Inflammatory macrophage treated with lipopolysaccharide for 4 hours (primary cell): ENCODE measurements at places on chromosomes 5 and 9.
A peak's percentile ranks its signal among the peaks of the same experiment; 100 is the strongest.

DNA sequence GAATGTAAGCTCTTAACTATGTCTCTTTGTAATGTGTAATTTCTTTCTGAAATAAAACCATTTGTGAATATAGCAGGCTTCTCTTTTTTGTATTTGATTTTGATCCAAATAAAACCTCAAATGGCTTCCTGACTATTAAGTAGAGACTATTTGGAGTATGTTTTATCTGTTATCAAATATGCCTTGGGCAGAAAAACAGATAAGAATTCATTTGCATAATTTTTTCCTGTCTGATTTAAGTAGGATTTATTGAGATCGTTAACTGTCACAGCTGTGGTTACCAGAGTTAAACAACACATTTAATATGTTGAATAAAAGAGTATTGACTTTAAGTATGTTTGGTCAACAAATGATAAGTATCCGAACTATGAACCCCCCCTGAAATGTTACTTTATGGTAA, 104.9 kb downstream of the MELK start:
- DNase-seq = no peak

DNA sequence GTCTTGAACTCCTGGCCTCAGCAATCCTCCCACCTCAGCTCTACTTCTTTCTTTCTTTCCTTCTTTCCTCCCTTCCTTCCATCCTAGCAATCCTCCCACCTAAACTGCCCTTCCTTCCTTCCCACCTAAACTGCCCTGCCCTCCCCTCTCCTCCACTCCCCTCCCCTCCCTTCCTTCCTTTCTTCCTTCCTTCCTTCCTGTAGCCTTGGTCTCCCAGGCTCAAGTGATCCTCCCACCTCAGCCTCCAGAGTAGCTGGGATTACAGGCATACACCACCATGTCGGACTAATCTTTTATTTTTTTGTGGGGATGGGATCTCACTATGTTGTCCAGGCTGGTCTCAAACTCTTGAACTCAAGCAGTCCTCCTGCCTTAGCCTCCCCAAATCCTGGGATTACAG, 65.8 kb downstream of the NFIB start:
- DNase-seq = no peak

- DNase-seq = no peak
Measured at GRCh38 chr9:92887880-92888338, 10.1 kb upstream of the ZNF484 start.

DNA sequence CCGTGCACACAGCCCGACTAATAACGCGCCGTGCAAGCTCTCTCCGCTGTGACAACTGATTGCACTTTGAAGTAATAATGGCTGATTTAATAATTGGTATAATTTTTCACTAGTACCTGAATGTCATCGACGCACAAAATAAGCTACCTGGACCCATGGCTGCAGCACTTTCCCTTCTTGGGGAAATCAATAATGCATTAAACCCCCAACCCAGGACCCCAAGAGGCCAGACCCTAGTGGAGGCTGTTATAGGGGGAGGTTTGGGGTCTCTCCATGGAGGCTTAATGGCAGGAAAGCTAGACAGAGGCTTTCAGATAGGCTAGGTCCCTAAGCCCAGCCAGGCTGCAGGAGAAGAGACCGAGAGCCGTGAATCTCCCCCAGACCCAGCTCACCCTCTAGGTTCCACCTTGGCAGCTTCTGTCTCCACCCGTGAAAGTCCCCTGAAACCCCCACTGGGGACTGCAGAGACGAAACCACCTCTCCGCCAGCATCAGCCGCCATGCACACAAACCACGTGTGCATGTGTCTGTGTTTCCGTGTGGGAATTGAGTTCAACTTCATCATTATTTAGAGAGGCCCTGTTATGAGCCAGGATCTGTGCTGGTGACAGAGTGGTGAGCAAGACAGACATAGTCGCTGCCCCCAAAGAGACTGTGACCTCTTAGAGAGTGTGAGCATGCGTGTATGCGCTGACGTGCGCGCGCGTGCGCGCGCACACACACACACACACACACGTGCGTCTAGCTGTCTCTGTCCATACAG, 168.6 kb upstream of the MVB12B start:
- no peak for DNase-seq

- DNase-seq = no peak
Measured at GRCh38 chr5:154753792-154754191, 1.4 kb upstream of the LARP1 start.

GRCh38 chr9:134358662-134359319, 32.5 kb downstream of the RXRA start:
- DNase-seq = no peak

DNA sequence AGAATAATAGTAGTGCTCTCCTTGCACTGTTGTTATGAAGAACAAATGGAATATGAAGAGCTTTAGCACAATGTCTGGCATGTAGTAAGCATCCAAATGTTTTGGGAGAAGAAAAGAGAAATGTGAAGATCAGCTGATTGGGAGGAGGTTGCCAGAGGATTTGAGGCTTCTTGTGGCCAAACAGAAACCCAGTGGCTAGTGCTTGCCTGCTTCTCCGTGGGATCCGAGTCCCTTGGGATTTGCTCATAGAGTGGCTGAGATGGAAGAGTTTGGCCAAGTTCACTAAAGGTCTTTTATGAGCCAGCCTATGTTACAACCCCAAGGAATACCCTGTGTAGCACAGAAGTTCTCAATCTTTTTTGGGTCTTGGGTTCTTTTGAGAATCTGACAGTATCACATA, 86.0 kb downstream of the ANGPTL2 start:
- DNase-seq = no peak

GRCh38 chr5:176934309-176934930, 35.3 kb upstream of the HK3 start:
- DNase-seq = no peak

DNA sequence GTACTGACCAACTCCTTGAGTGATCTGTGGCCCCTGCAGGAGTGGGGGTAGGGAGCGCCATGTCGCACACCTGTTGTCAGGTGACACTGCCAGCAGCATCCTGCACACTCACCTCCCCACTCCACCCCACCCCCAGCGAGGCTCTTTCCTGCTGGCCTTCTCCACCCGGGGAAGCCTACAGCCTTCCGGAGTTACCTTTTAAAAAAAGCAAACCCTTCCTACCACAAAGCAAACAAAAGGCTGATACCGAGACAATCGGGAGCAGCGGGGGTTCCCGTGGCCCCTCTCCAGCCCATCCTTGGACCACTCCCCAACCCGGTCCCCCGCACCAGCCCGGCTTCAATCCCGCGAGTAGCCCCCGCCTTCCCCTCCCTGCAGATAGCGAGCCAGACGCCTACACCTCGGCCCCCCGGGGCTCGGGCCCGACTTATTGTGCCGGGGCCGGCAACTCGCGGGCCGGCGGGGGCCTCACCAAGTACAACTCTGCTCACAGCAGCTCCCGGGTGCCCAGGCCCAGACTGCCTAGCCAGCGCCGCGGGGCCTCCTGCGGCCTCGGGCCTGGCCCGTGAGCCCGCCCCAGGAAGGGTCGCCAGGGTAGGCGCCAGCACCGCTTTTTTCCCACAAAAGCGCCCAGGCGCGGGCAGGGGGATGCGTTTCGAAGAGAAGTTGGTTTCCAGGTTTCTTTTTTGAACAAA, 724 bp downstream of the MACROH2A1 start:
- no peak for DNase-seq

GRCh38 chr5:138583984-138584637, 8.9 kb upstream of the HSPA9 start:
- DNase-seq = no peak

GRCh38 chr9:135992486-135993408, 31.6 kb upstream of the UBAC1 start:
- peak; percentile 77 for DNase-seq

DNA sequence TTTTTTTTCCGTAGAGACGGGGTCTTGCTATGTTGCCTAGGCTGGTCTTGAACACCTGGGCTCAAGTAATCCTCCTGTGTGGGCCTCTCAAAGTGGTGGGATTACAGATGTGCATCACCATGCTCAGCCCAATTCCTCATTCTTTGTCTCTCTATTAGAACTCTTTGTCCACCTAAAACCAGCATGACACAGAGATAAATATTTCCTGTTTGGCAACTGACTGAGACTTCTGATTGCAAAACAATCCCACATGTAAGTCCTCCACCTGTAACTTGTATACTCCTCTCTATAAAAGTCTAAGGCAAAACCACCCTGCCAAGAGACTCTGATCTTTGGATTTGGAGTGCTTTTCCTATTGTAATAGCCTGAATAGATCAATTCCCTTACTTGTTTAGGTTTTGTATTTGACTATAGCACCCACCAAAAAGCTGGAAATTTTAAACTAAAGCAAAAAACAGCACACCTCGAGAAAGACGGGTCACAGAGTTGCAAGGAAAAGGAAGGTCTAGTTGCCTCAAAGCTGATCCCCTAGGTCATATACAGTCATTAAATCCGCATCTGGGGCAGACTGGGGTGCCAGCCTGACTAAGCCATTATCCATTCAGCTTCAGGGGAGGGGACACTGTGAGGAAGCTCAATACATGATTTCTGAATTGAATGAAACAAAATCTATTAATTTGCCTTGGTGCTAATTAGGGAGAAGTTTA, 13.5 kb upstream of the KIF27 start:
- no peak for DNase-seq

GRCh38 chr5:159566832-159567231, 236.5 kb upstream of the IL12B start:
- DNase-seq = no peak

DNA sequence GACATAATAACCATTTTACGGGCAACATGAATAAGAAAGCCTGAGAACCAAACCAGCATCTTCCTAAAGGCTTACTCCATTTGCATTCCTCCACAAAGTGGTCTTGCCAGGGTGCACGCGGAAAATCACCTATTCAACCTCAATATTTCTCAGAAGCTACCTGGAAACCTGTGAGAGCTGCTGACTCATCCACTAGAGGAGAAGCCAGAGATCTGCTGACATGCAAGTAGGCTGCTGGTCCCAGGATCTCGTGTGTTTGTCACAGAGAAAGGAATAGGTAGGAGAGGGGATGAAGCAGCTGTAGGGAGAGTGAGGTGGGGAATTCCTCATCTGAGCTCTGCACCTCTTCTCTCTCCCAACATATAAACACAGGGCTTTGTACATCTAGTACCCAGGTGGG, 138.1 kb downstream of the ADAMTS12 start:
- DNase-seq = no peak

- no peak for DNase-seq
Measured at GRCh38 chr5:676699-677076, 16.5 kb downstream of the TPPP start.

GRCh38 chr5:38555354-38556087, 925 bp downstream of the LIFR start:
- no peak for DNase-seq

DNA sequence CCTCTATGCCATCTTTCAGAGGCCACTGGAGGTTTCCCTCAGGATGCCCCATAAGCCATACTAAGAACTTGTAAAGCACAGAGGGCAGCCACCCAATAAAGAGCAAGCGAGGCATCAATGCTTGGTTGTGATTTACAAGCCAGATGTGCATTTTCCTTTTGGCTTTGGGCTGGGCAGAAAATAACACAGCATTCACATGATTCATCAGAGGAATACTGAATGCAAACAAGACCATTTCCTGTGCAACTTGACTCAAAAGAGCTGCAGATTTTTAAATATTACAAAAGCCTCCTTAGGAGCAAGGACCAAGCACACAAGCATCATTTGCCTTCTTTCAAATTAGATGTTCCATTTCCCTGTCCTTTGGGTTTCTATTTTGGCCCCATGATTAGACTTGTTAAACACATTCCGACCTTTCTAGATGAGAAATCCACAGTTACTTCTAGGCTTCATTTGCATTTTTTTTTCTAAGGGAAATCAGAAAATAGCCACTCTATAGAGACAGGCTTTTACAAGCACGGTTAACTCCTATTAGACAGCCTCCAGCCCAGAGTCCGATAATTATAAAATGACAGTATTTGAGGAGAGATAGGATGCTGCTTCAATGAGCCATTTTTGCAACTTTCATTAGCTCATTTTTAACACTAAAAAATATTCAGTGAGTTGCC, 207.8 kb downstream of the SEMA5A start:
- DNase-seq = no peak

- DNase-seq = no peak
Measured at GRCh38 chr5:142676318-142676717, 9.6 kb downstream of the FGF1 start.

GRCh38 chr9:136694163-136694871, 7.1 kb upstream of the AGPAT2 start:
- DNase-seq = peak; percentile 62

DNA sequence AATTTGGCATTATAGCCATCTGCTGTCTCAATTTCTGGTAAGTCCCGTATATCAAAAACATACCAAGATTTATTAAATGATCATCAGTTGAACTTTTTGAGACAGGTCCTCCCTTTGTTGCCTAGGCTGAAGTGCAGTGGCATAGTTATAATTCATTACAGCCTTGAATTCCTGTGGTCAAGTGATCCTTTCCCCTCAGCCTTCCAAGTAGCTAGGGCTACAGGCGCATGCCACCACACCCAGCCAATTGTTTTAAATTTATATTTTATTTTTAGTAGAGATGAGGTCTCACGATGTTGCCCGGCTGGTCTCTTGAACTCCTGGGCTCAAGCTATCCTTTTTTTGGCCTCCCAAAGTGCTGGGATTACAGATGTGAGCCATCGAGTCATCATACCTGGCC, 418.9 kb downstream of the ARHGEF28 start:
- DNase-seq = no peak

- DNase-seq = peak; percentile 93
Measured at GRCh38 chr9:125521462-125522327, 185.3 kb downstream of the MAPKAP1 start.
